Activated CD4-positive, alpha-beta T cell treated with anti-CD3 and anti-CD28 coated beads, Interleukin-2, amount 10 ng/mL, durations not matched to agents 24 days and 14 days (primary cell): ENCODE measurements at places on chromosomes 6 and 20. TPM values are rescaled to one million over a fixed set of nuclear protein-coding genes. Genes with fewer than 3 reads are reported as not detected.

DNA sequence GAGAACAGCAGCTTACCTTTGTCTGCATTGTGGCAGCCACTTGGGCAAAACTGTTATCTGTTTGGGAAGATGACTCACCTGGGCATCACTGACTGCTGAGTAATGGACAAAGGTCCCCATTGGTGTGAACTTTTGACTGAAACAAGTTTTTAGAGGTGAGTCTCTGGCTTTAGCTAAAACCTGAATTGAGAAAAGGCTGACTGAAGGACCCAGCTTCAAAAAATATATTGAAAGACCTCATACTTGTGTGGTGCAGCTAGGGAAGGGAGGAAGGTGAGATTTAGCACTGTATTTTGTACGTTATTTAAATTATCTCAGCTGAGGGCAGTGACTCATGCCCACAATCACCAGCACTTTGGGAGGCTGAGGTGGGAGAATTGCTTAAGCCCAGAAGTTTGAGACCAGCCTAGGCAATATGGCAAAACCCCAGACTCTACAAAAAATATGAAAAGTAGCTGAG, 4.5 kb upstream of the CITED2 start:
- peaks cover 5% of the 10 kb centered on the region for H3K36me3 ChIP-seq
- no peak overlapping the region for H3K27ac ChIP-seq
- H3K4me3 ChIP-seq: no peak overlapping the region

GRCh38 chr6:126182650-126183311, 157.1 kb upstream of the CENPW start:
- H3K27me3 ChIP-seq: peaks cover 5% of the 10 kb centered on the region
- H3K36me3 ChIP-seq: no peaks in the 10 kb centered on the region
- DNase-seq: no peak
- no peak overlapping the region for H3K4me3 ChIP-seq

- H3K4me3 ChIP-seq: peak overlapping the region; percentile 95
- H3K36me3 ChIP-seq: peaks cover 58% of the 10 kb centered on the region
- H3K4me1 ChIP-seq: peaks cover 47% of the 10 kb centered on the region
- peak; percentile 78 for DNase-seq
- H3K27ac ChIP-seq: peak overlapping the region; percentile 99
These were observed 978 bp downstream of the HLA-A start for GRCh38 chr6:29943053-29943966.

Gene HDDC2
- 89.6 and 92.4 TPM in 2 replicates for total RNA-seq

Gene ERVFRD-1
- total RNA-seq: not detected in 2 replicates
